ENCODE measurements at places on chromosomes 5 and 9.

DNA sequence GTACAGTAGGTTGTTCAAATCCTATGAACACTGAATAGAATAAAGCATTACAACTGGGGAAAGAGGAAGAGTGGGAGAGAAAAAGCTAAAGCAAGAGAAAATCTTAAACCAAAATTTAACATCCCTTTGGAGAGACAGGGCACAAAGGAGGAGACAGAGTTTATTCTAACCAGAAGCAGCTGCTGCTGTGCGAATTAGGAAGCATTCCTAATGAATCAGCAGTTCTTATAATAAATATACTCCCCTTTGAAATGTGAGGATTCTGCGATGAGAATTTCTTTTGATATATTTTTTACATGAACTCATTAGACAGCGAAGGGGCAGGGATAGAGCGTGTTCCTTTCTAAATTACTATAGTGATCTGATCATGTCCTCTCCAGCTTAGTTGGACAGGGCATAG, 233.4 kb downstream of the DENND1A start:
- no peak for DNase-seq

DNA sequence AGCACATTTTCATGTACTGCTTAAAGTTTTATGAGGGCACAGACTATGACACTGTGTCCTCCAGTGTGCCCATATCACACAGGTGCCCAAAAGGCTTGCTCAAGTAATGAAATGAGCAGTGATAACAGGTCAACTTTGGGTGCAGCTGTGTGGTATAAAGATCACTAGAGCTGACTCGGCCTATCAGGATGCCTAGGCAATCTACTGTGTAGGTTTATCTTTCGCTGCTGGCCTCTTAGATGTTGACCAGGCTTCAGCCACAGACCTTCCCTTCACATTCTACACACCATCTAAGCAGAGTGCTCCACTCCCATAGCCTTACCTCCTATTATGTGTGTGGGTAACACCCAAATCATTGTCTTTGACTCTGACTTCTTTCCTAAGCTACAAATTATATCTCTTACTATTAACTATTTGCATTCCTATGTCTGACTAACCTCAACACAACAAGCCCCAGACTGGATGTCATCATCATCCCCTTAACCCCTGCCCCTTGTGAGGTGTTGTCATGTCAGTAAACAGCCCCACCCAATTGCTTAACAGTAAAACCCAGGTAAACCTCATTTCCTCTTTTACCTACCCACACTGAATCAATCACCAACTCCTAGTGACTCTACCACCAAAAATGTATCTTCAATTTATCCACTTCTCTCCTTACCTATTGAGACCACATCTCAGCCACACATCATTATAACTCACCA, 2.5 kb downstream of the SREK1IP1 start:
- peak; percentile 65 for DNase-seq

- no peak for DNase-seq
Observed at GRCh38 chr5:75197745-75198144, 38.9 kb downstream of the ANKRD31 start.

- no peak for DNase-seq
Observed at GRCh38 chr5:10674582-10674981, 86.5 kb downstream of the DAP start.

DNA sequence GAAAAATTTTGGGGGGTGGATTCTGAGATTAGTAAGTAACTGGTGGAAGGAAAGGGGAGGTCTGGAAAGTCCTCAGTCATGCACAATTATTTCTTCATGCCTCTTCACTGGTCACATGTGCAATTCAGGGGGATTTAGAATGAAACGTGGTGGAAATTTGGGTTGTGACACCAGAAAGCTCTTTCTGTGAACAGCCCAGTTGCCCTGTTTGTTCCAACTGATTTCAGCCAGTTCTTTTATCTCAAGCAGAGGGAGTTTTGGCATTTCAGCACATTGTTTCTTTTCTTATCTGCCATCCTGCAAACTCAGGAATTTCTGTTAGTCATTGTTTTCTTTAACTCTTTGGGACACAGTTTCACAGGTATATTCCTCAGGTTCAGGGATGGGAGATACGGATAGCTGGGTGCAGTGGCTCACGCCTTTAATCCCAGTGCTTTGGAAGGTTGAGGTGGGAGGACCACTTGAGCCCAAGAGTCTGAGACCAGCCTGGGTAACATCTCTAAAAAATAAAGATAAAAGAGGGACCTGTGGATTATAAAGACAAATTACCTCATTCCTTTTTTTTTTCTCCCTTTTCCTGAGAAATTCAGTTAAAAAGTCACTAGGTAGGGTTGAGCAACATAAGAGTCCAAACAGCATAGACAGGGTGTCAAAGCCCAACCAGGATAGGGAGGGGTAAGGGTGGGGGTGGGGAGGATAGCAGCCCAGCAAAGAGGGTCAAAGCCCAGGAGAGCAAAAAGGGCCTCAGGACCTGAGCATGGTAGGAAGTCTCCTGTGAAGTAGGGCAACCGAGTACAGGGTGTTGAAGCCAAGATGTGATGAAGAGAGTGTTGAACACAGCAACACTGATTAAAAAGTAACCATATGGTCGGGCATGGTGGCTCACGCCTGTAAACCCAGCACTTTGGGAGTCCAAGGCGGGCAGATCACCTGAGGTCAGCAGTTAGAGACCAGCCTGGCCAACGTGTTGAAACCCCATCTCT, 5.4 kb upstream of the B4GALT1 start:
- no peak for DNase-seq

DNA sequence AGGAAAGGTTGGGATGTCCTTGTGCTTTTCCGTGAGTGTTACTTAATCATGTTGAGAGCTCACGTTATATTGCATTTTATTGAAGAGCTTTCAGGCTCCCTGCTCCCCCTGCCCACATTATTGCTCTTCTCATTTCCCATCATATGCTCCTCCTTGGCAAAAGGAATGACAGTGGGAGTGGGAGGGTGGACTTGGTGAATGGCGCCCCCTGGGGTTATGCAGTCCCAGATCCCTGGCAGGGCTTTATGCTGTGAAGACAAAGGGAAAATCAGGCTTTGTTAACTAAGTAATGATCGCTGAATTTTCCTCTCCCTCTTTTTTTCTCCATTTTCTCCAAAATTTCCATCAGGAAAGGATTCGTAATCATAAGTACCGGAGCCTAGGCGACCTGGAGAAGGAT, 166.6 kb downstream of the SMARCA2 start:
- DNase-seq = peak; percentile 46

GRCh38 chr9:130883479-130883878, 13.1 kb downstream of the QRFP start:
- DNase-seq = no peak

GRCh38 chr5:150505041-150505511, 2.9 kb upstream of the NDST1 start:
- no peak for DNase-seq

- DNase-seq = no peak
Observed at GRCh38 chr5:146165460-146165859, 17.0 kb downstream of the LARS1 start.

GRCh38 chr5:139215107-139215975, 17.2 kb upstream of the SIL1 start:
- no peak for DNase-seq

GRCh38 chr5:65924366-65925043, 1.9 kb upstream of the ERBIN start:
- no peak for DNase-seq

All from ELR (cell line).